ENCODE measurements at places on chromosomes 13 and 19.

DNA sequence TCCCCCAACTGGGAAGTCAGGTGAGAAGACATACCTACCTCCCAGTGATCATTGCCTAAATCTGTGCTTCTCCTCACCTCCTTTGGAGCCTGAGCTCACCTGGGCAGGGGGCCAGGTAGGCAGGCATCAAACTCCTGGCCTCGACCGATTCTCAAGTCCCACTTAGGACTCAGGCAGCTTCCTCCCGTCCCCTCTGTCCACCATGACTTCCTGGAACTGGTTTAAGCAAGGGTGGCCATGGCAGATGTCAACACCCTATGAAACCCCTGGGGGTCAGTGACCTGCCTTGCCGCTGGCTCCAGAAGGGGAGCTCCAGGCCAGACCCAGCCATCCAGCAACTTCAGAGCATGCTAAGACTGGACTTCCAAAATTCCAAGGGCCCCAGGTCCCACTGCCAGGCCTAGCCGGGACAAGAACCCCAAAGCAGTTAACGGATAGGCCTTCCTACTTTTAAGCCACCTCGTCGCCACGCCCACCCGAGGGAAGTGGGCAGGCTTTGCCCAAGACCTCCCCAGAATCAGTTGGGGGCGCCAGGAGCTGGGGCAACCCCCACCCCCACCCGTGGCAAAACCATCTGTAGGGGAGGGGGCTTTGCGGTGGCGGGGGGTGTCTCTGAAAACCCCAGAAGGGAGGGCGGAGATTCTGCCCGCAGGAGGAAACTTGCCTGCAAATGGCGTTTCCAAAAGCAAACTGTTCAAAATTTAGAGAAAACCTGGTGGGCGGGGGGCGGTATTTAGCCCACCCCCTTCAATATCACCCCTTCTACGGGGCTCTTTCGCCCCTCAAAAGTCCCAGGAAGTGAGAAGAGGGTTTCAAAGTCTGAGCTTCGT is 657 bp downstream of the PLIN3 start:
- DNase-seq, result no peak

- no peak for DNase-seq
These were observed 9.8 kb upstream of the SIGLEC12 start for GRCh38 chr19:51511353-51511752.

DNA sequence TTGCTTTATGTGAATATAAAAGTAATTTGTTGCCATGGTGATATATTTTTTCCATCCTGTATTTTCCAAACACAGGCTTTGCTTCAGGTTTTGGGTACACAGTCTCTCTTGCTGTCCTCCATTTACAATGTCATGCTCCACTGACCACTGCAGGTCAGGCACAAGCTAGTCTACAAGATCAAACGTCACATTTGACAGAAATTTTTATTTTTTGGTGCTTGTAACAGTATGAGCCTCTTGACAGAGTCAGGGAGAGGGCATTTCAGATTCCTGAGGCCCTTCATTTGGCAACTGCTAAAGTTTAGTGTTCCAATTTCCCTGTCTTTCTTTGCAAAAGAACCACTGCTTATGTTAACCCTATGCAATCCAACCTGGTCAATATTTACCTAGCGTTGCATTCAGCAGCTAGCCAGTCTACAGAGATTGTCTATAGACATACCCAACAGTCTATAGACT is 175.0 kb downstream of the RFC3 start:
- no peak for DNase-seq

- DNase-seq, result no peak
These were observed 71.2 kb downstream of the GNG7 start for GRCh38 chr19:2631213-2631821.

GRCh38 chr19:33064458-33064791 is 263 bp downstream of the RHPN2 start:
- DNase-seq, result no peak

GRCh38 chr13:41802043-41802683 is 158.7 kb downstream of the VWA8 start:
- no peak for DNase-seq

DNA sequence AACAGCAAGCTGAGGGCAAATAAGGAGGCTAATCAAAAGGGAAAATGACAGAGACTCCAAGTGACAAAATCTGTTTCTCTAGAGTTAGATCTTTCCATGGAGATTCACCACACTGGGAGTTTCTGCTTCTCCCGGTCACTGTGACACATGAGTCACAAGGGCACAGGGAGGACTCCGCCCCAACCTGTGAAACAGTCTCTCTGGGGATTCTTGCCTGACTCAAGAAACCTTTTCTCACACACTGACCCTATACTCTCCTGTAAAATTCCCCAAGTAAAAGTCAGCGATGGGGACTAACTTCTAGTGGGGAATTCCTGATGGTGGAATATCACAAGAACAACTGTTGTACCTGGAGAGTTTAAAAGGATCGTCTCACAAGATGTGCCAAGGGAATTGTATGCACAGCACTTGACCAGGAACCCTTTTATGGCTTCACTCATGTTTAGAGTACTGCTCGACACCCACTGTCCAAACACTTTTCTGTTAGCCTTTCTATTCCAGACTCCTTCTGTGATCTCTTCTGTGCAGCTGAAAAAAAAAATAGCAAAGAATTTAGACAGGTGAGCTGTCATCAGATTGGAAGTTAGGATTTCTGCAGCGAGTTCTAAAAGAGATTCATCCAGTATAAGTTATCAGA is 46.8 kb upstream of the URAD start:
- no peak for DNase-seq

DNA sequence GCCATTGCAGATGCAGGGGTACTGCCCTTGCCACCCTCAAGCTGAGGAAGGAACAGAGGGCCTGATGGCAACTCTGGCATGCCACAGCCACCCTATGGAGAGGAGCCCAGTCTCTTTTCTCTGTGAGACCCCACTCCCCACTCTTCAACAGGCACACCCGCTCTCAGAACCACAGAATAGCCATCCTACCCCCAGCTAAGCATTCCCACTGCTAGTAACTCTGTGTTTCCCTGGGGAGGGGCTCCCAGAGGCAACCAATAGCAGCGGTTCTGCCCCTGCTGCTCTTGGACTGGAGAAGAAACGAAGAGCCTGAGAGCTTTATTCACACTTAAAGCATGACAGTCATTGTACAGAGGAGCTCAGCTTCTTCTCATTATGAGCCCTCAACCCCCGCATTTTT is 49.3 kb downstream of the UBL3 start:
- DNase-seq, result no peak

GRCh38 chr19:51010066-51010795 is 8.8 kb upstream of the KLK8 start:
- DNase-seq, result no peak

DNA sequence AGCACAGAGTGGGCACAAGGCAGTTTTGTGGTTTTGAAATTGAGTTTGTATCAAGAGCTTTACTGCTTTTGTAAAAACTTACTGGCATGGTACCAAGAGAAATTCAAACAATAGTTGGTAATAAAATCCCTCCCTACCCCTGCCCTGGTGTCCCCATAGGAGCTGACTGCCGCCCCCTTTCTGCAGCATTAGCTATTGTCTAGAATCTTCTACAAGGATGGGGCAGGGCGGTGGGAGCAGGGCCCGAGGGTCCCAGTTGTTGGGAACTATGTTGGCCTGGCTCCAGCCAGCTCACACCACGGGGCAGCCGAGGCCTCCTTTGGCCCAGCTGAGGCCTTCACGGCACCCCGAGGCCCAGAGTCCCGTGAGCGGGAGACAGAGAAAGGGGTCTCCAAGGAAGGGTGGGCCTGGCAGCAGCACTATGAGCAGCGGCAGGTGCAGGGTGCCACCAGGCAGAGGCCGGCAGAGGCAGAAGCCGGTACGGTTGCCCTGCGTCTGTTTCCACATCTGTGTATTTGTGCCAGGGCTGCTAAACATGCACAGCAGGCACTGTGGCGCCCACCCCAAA is 57.9 kb downstream of the KDM4B start:
- no peak for DNase-seq

GRCh38 chr13:59178344-59178743 is 985.4 kb downstream of the DIAPH3 start:
- DNase-seq, result no peak

DNA sequence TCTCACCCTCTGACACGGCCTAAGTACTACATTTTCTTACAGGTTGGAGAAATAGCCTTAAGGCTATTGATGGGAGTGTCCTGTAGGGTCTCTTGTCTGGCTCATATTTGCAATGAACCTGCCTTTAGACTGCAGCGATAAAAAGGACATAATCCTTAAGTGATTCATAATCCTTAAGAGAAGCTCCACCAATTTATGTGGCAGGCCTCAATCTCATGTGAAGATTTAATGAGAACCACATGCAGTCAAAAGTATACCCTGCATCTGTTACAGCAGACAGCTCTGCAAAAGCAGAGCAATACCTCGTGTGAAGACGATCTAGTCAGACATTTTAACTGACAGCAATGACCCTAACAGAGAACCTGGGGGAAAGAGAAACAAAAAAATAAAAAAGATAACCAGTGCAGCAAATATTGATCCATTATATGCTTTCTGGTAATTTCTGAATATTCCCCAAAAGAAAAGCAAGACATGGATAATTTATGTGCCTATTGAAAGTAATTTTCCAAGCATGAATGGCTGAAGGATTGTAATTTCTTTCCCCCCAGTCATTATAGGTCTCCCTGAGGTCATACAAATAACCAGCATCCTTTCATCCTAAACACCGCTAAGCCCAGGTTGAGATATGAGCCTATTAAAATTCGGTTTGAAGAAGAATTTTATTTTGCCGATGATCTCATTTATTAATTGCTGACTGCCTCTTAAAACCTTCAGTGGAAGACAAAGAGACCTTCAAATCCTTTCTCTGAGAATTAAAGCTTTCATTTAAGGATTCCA is 321.8 kb upstream of the NBEA start:
- no peak for DNase-seq

GRCh38 chr13:37954191-37954590 is 84.6 kb upstream of the TRPC4 start:
- DNase-seq, result no peak

Measured in non-pigmented ciliary epithelial cell (primary cell).